Hair follicle dermal papilla cell (primary cell): ENCODE measurements at places on chromosomes 4 and X. TPM values are rescaled to one million over a fixed set of nuclear protein-coding genes. Genes with fewer than 3 reads are reported as not detected.

Gene HPSE
- 0.16 and 0.49 TPM in 2 replicates for total RNA-seq

Gene AMTN
- total RNA-seq = not detected in 2 replicates

Gene WDR17
- total RNA-seq = 1.7 and 3.2 TPM in 2 replicates

Gene C4orf36
- total RNA-seq = 1.5 TPM in 2 replicates

Gene CYLC1
- total RNA-seq = not detected in 2 replicates

Gene SULT1B1
- under 0.01 and 0.12 TPM in 2 replicates for total RNA-seq

Gene PRRG1
- 12.3 and 16.7 TPM in 2 replicates for total RNA-seq

Gene SLC10A3
- 31.8 and 35.3 TPM in 2 replicates for total RNA-seq

Gene PTTG2
- total RNA-seq = not detected in 2 replicates

Gene DYNLT3
- 45.8 and 59.4 TPM in 2 replicates for total RNA-seq

Gene PF4V1
- not detected in 2 replicates for total RNA-seq

Gene HOPX
- total RNA-seq = not detected in 2 replicates

Gene FGD1
- total RNA-seq = 12.5 and 14.4 TPM in 2 replicates

Gene MEPE
- not detected in 2 replicates for total RNA-seq

Gene GABRA4
- total RNA-seq = not detected in 2 replicates

Gene DNAAF6
- total RNA-seq = not detected in 2 replicates

Gene PWWP3B
- under 0.01 TPM in 1 of 2 replicates, not detected in the other for total RNA-seq

Gene SORBS2
- total RNA-seq = 4.5 and 4.7 TPM in 2 replicates

Gene SULT1E1
- not detected in 2 replicates for total RNA-seq

Gene KLHL4
- under 0.01 TPM in 2 replicates for total RNA-seq

Gene RNF212
- 1.6 and 3.4 TPM in 2 replicates for total RNA-seq

Gene SLC10A4
- not detected in 2 replicates for total RNA-seq

Gene PAGE4
- total RNA-seq = not detected in 2 replicates

Gene ARMCX1
- total RNA-seq = 56.1 and 59.1 TPM in 2 replicates

Gene GPR173
- total RNA-seq = 3.5 and 4.4 TPM in 2 replicates

Gene GAGE1
- not detected in 2 replicates for total RNA-seq

Gene MUC7
- not detected in 2 replicates for total RNA-seq

Gene ADH7
- total RNA-seq = 0.24 and 2.1 TPM in 2 replicates

Gene MAEA
- 66.8 and 68.5 TPM in 2 replicates for total RNA-seq

Gene SCD5
- 48.7 and 68.0 TPM in 2 replicates for total RNA-seq

Gene PARM1
- total RNA-seq = 0.32 and 0.36 TPM in 2 replicates

Gene NUP62CL
- 0.12 and 0.16 TPM in 2 replicates for total RNA-seq

Gene ERVMER34-1
- total RNA-seq = 0.12 and 0.16 TPM in 2 replicates

Gene ADGRA3
- total RNA-seq = 12.8 and 16.4 TPM in 2 replicates

Gene PDGFC
- total RNA-seq = 50.8 and 73.7 TPM in 2 replicates

Gene STATH
- total RNA-seq = not detected in 2 replicates

Gene PCDH19
- 0.85 and 2.8 TPM in 2 replicates for total RNA-seq

Gene LRCH2
- total RNA-seq = 7.5 and 8.4 TPM in 2 replicates

Gene UGT2A3
- total RNA-seq = not detected in 2 replicates

Gene TACC3
- total RNA-seq = 3.2 and 3.3 TPM in 2 replicates

Gene SCRG1
- total RNA-seq = under 0.01 and 0.16 TPM in 2 replicates

Gene TGIF2LX
- total RNA-seq = not detected in 2 replicates

Gene PNCK
- total RNA-seq = 0.65 TPM in 1 of 2 replicates, not detected in the other

Gene SCML2
- 2.4 and 2.6 TPM in 2 replicates for total RNA-seq

Gene RPGR
- 3.2 and 13.3 TPM in 2 replicates for total RNA-seq

Gene ZFP92
- total RNA-seq = under 0.01 and 0.12 TPM in 2 replicates

Gene EMCN
- 0.24 and 0.49 TPM in 2 replicates for total RNA-seq

Gene PROM1
- under 0.01 and 0.12 TPM in 2 replicates for total RNA-seq

Gene TRIM75
- not detected in 2 replicates for total RNA-seq

Gene TMEM131L
- total RNA-seq = 21.1 and 23.2 TPM in 2 replicates

Gene SPANXB1
- total RNA-seq = not detected in 2 replicates

Gene TCEANC
- 3.5 and 4.4 TPM in 2 replicates for total RNA-seq

Gene IL13RA2
- total RNA-seq = 5.7 and 11.8 TPM in 2 replicates

Gene C1QTNF7
- 0.12 and 0.16 TPM in 2 replicates for total RNA-seq

Gene MAGEB1
- total RNA-seq = not detected in 2 replicates

Gene CPZ
- total RNA-seq = 17.5 and 22.4 TPM in 2 replicates
